Esophagus squamous epithelium (tissue), 5 donors: ENCODE measurements at places on chromosomes 3 and 15. TPM values are rescaled to one million over a fixed set of nuclear protein-coding genes. Genes with fewer than 3 reads are reported as not detected.

PLCH1 gene
- 0.19 TPM for total RNA-seq

GPR176 gene
- 4.0 TPM for total RNA-seq

VEPH1 gene
- total RNA-seq, result not detected

OIP5 gene
- 16.3 TPM for total RNA-seq

DNA sequence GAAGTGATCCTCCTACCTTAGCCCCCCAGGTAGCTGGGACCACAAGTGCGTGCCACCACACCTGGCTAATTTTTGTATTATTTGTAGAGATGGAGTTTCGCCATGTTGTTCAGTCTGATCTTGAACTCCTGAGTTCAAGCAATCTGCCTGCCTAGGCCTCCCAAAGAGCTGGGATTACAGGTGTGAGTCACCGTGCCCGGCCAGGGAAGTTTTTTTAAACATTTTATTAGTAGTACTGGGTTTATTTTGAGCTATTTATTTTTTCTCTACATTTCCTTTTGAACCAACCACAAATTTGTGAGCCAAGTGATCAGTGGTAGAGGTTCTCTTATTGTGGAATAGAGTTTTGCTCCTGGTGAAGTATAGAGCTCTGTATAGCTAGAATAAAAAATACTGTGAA is 33.7 kb downstream of the ARMC8 start:
- no peak overlapping the region for H3K27ac ChIP-seq
- H3K4me3 ChIP-seq, result no peak overlapping the region
- no peaks in the 10 kb centered on the region for H3K27me3 ChIP-seq
- no peak for DNase-seq

DNA sequence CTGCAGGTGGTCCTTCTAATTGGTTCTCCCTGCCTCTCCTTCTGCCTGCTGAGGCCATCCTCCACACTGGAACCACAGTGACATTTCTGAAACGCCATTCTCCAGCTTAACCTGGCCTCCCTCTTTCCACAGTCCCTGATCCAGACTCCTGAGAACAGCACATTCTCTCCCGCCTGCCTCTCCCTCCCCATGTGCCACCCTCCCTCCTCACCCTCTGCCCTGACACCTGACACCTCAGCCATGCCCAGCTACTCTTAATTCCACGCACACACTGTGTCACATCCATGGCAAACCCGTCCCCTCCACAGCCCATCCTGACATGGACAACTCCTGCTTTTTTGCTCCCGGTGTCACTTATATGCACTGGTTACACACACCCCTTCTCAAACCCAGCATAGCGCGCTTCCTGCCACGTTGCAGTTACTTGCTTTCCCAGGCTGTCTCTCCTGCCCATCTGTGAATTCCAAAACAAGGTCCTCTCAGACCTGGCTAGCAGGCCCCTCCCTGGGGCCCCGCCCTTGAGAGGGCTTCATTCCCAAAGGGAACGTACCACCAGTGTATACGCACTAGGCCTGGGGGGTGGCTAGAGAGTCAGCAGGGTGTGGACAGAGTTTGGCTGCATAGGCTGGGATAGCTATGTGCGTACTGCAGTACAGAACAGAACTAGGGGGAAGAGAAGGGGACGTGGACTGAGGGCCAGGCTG is 92.7 kb upstream of the BLM start:
- no peaks in the 10 kb centered on the region for H3K4me1 ChIP-seq
- H3K27me3 ChIP-seq, result no peaks in the 10 kb centered on the region
- peaks cover 21% of the 10 kb centered on the region for H3K36me3 ChIP-seq

DNA sequence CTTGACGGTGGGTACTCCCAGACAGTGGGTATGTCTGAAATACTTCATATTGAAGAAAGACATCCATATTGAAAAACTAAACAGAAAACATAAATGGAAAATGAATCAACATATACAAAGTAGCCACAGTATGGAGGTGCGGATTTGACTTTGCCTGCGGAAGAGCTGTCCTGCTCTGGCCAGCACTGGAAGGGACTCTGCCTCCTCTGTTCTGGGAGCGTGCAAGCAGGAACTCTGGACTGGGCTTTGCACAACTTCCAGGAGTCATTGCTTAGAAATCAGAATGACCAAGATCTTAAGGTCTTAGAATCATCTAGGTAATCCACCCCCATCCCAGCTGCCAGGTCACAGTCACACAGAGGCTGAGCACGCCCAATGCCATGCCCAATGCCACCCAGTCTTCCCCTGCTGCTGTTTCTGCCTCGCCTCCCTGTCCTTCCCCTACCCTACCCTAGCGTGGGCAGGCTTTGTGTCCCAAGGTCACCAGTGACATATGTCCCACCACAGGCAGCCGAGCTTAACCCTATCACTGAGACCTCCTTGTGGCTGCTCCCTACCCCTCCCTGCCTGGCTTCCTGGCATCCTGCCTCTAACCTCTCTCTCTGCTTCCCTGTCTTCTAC is 36.3 kb downstream of the CDC25A start:
- no peak overlapping the region for H3K4me3 ChIP-seq
- no peaks in the 10 kb centered on the region for H3K36me3 ChIP-seq
- peaks cover 14% of the 10 kb centered on the region for H3K4me1 ChIP-seq
- DNase-seq, result no peak
- H3K27me3 ChIP-seq, result no peaks in the 10 kb centered on the region

GRCh38 chr3:72487078-72487765 is 361.0 kb downstream of the SHQ1 start:
- peaks cover 41% of the 10 kb centered on the region for H3K4me1 ChIP-seq
- peak overlapping the region; percentile 12 for H3K27ac ChIP-seq
- no peaks in the 10 kb centered on the region for H3K27me3 ChIP-seq

DNA sequence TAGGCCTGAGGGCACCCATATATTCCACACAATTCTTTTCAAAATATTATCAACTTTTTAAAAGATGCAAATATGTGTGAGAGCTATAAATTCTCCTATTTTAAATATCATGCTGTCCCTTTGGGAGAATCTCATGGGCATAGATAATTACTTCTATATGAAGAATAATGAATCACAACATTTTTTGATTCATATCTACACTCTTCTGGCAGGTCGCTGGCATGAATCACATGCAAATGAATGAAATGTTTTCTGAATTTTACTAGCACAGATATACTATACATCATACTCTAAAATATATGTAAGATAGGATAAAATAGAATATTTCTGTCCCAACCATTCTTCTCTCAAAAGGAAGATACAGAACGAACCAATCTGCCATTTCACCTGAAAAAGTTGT is 277.7 kb upstream of the KCNH8 start:
- H3K4me1 ChIP-seq, result no peaks in the 10 kb centered on the region
- DNase-seq, result no peak
- H3K27me3 ChIP-seq, result no peaks in the 10 kb centered on the region
- H3K36me3 ChIP-seq, result no peaks in the 10 kb centered on the region
- H3K4me3 ChIP-seq, result no peak overlapping the region
- H3K27ac ChIP-seq, result no peak overlapping the region

- H3K27ac ChIP-seq, result no peak overlapping the region
- no peaks in the 10 kb centered on the region for H3K36me3 ChIP-seq
- peaks cover 30% of the 10 kb centered on the region for H3K4me1 ChIP-seq
- DNase-seq, result no peak
These were observed 1.4 kb downstream of the UBR1 start for GRCh38 chr15:43104426-43104825.
